T-cell (primary cell): ENCODE measurements at places on chromosomes 12 and 14. TPM values are rescaled to one million over a fixed set of nuclear protein-coding genes. Genes with fewer than 3 reads are reported as not detected.

Gene SRRM4
- not detected for total RNA-seq

Gene MFAP5
- total RNA-seq, result not detected

Gene SLCO1A2
- 0.47 TPM for total RNA-seq

Gene CCDC38
- total RNA-seq, result not detected

Gene CNTN1
- not detected for total RNA-seq

Gene PROX2
- 0.12 TPM for total RNA-seq
